ENCODE measurements at places on chromosomes 11 and 22.

DNA sequence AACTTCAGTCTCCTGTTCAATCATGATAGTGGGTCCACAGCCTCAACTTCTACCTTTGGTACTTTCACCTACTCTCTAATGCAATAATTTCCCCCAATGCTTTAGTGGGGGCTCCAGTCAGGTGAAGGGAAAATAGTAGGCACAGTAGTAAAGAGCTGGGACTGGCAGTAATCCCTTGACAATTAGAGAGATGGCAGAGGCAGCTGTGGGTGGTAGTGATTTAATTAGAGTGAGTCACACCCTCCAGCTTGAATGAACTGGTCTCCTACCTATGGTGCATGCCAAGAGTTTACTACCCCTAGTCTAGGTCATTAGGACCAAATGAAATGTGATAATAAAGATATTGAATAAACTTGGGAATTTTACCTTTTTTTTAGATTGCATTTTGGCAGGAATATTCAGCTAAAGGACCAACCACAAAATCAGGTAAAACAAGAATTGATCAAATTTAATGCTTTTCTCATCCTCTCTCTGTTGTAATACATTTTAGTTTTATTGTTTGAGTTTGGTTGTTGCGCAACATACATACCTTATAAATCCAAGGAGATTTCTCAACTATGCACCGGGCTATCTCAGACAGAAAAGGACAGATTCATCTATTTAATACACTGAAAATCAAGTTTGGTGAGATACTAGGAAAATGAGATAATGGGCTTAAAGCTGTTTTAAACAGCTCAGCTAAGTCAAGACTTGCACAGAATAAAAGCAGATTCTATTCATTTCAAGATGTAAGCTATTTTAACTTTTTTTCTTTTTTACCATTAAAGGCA, 9.0 kb downstream of the PRRG4 start:
- DNase-seq = no peak

GRCh38 chr22:47318041-47318737, 555.7 kb downstream of the TBC1D22A start:
- DNase-seq = no peak

GRCh38 chr22:23282089-23282501, 101.8 kb downstream of the BCR start:
- no peak for DNase-seq

DNA sequence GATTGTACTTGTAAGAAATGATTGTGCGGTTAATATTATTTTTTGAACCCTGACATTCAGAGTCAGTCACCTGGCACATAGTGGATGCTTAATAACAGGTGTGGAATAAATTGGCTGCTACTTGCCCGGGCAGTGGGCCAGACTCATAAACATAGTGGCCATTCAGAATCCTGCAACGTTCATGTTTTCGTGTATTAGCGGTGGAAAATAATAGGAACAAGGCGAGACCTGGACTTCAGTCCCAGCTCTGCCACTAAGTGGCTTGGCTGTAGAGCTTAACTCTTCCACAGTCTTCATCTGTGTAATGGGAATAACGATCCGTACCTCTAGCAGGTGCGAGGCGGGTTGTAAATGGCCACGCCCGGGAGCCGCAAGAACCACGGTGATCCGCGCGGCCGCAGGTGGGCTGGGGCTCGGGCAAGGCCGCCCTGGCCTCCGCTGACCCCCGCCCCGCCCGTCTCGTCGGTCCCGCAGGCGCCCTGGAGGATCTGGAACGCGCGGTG, 761 bp upstream of the TMEM25 start:
- no peak for DNase-seq

GRCh38 chr11:118339281-118339961, 3.1 kb downstream of the CD3D start:
- DNase-seq = no peak

DNA sequence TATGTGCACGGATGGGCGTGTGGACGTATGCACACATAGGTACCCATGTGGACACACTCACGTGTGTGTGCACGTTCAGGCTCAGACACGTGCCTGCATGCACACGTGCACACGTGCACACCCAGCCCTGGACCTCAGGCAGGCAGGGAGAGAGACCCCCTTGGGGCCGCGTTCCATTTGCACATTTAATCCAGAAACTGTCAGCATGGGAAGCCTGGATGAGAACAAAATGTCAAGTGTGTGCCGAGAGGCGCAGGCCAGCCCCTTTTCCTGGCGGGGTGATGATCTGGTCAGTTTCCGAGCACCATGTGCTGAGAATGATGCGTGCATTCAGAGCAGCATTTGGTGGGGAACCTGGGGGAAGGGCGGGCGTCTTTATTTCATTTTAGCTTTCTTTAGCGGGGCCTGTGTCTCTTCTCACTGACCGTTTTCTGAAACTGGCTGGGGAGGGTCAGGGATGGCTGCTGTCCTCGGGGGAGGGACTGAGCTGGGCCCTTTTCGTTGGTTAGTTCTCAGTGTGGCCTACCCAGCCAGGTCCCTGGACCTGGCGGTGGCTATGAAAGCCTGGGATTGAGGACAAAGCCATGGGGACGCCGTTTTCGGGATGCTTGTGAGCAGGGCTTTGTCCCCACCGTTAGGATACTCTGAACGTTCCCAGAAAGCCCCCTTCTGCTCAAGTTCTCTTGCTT, 96.3 kb downstream of the KCNQ1 start:
- no peak for DNase-seq

- no peak for DNase-seq
Measured at GRCh38 chr11:128713595-128713994, 19.7 kb downstream of the FLI1 start.

GRCh38 chr11:85114786-85115185, 512.4 kb downstream of the DLG2 start:
- DNase-seq = no peak

GRCh38 chr11:2687782-2688191, 12.0 kb downstream of the KCNQ1OT1 start:
- DNase-seq = no peak

- DNase-seq = no peak
Measured at GRCh38 chr22:27386186-27386585, 415.4 kb downstream of the MN1 start.

DNA sequence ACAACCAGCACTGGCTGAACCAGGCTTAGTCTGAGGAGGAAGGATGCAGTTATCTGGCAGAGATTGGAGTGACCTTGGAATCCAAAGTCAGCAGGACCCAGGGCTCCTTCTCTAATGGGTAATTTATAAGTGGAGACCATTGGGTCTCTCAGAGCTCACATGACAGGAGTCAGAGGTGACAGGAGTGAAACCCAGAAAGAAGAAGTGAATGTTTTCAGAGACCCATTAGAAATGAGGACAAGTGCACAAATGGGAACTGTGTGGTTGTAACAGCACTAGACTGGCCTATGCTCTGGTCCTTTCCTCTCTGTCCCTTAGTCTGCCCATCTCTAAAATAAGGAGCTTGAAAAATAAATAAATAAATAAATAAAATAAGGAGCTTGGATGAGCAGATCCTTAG, 107.4 kb downstream of the SERGEF start:
- DNase-seq = no peak

DNA sequence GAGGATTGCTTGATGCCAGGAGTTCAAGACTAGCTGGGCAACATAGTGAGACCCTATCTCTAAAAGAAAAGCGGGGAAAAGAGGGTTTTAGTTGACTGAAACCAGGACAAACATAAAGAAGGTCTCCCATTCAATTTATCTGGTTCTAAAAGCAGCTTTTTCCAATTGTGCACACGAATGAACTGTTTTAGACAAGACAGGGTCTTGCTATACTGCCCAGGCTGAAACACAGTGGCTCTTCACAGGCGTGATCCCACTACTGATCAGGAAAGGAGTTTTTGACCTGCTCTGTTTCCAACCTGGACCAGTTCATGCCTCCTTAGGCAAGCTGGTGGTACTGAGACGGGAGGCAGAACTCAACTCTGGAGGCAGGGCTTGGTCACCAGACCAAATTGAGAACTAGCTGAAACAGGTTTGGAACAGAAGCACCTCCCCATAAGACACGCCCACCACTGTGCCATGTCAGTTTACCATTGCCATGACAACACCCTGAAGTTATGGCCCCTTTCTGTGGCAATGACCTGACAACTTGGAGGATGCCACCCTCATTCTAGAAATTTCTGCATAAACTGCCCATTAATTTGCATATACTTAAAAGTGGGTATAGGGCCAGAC, 2.8 kb upstream of the NUCB2 start:
- no peak for DNase-seq

DNA sequence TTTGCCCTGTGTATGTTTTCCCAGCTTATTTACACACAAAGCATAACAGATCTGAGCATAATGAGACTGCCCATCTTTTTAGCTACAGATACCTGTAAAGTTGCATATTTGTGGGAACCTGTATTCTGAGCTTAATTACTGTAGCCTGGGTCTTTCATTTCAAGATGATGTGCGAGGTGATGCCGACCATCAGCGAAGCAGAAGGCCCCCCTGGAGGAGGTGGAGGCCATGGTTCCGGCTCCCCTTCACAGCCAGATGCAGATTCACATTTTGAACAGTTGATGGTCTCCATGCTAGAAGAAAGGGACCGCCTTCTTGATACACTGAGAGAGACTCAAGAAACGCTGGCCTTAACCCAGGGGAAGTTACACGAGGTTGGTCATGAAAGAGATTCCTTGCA, 1.5 kb downstream of the PPFIA1 start:
- no peak for DNase-seq

- peak; percentile 18 for DNase-seq
Measured at GRCh38 chr11:47355283-47356128, 3.0 kb upstream of the MYBPC3 start.

DNA sequence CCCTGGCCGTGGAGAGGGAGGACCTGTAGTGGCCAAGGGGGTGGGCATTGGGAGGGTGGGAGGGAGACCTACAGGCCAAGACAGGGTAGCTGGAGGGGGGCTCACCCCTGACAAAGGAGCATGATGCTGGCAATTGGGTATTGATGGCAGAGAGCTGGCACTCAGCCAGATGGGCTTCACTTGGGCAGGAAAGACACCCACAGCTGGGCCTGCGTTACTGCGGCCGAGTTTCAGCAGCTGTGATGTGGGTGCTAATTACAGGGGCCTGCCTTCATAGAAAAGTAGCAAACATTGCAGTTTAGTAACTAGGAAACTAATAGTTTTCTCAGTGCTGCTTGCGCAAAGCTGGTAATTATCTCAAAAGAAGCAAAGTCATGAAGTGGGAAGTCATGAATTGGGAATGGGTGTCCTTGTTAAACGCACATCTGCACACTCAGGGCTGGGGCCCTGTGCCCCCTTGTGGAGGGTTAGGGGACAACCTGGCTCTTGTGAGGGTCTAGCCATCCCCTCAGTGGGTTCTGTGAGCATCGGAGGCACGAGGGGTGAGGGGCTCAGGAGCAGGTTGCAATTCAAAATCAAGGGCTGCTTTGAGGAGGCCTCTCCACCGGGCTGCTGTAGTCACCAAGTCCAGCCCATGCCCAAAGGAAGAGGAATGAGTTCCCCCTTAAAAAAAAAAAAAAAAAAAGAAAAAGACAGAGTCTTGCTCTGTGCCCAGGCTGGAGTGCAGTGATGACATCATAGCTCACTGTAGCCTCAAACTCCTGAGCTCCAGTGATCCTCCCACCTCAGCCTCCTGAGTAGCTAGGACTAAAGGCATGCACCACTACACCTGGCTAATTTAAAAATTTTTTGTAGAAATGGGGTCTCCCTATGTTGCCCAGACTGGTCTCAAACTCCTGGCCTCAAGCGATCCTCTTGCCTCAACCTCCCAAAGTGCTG, 24.4 kb upstream of the TXNRD2 start:
- DNase-seq = no peak

GRCh38 chr11:11334607-11335006, 18.4 kb downstream of the CSNK2A3 start:
- DNase-seq = no peak

DNA sequence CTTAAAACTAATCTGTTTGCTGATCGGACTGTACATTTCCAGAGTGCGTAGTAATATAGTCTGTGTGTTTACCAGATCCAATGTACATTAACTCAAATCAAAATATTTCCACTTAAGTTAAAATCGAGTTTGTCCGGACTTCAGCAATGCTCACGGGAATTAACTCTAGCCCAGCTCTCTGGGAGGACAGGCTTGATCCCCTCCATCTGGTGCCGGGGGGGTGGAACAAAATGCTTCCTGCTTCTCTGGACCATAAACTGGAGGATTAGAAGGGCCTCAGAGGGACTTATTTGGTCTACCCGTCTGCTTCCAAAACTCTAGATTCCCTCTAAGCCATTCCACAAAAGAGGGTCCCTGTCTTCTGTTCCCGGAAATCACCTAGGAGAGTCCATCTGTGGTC, 511.2 kb downstream of the BUD13 start:
- DNase-seq = no peak

- DNase-seq = no peak
Measured at GRCh38 chr11:128892866-128893565, 1.9 kb downstream of the KCNJ5 start.

GRCh38 chr22:29208879-29209623, 3.4 kb downstream of the EMID1 start:
- DNase-seq = no peak

DNA sequence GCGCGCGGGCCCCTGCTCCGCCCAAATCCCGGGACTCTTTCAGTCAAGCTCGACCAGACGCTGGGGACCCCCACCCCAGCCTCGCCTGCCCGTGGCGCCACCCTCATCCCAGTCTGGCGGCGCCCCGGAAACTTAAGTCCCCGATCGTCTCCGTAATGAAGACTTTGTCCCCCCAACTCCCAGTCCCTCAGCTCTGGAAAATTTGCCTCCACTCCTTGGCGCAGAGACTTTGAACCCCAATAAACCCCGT, 348 bp downstream of the PLCB3 start:
- no peak for DNase-seq

- peak; percentile 74 for DNase-seq
Measured at GRCh38 chr11:60193687-60194433, 11.0 kb upstream of the MS4A6A start.

DNA sequence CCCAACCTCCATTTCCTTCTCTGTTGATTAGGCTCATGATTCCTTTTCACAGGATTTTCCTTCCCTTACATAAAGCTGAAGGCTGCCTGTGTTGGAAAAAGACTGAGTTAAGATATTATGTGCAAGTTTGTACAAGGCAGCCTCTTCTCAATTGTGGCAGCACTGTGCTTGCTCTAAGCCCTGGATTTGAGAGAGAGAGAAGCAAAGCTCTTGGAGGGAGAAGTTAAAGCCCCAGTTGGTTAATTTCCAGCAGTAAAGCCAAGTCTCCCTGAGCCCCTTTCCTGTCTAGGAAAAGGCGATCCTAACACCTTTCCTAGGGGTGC, 128.3 kb upstream of the SESN3 start:
- DNase-seq = no peak

DNA sequence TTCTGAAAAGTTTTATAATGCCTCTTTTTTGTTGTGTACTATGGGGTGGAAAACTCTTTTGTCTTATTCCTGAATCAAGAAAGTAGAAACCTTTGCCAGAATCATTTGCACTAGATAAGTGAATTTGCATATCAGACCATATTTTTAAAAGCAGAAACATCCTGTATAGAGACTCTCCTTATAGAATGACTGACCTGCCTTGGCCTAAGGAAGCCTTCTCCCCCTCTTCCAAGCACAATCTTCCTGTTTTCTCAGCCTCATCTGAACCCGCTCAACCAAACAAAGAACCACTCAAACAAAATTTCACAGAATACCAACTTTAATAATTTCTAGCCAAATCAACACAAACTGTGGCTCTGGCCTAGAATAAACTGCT, 60.3 kb downstream of the SIK3 start:
- no peak for DNase-seq

- no peak for DNase-seq
Measured at GRCh38 chr11:12813371-12814225, 139.4 kb downstream of the TEAD1 start.

GRCh38 chr11:28243061-28243460, 134.9 kb downstream of the METTL15 start:
- no peak for DNase-seq
